ENCODE measurements at places on chromosomes 12 and 14.
A peak's percentile ranks its signal among the peaks of the same experiment; 100 is the strongest.

GRCh38 chr14:96136371-96137005, 68.2 kb upstream of the BDKRB2 start:
- no peak for DNase-seq

DNA sequence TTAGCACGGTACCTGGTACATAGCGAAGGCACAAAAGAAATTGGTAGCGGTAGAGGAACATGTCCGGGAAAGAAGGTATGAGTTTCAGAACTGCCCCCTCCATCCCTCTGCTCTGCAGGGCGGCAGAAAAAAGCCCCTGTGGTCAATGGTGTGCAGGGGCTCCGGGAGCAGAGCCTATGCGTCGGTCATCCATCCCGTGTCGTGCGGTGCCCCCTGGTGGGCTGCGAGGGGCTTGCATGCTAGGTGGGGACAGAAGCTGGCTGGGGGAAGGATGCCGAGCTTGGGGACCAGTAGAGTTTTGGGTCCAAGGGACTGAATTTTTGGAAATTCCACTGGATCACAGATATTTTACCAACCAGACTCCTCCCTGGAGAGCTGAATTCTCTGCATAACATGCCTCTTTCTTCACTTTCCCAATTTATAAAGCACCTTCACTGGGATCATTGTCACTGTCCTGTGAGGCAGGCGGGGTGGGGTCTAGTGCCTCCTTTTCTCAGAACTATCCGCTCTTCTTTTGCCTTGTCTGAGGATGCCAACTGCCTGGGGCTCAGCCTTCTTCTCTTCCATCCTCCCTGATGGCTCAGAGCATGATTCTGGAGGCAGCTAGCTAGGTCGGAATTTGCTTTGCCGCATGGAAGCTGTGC, 148.7 kb downstream of the SMOC1 start:
- peak; percentile 80 for DNase-seq

GRCh38 chr12:125512541-125513298, 447.5 kb downstream of the AACS start:
- no peak for DNase-seq

DNA sequence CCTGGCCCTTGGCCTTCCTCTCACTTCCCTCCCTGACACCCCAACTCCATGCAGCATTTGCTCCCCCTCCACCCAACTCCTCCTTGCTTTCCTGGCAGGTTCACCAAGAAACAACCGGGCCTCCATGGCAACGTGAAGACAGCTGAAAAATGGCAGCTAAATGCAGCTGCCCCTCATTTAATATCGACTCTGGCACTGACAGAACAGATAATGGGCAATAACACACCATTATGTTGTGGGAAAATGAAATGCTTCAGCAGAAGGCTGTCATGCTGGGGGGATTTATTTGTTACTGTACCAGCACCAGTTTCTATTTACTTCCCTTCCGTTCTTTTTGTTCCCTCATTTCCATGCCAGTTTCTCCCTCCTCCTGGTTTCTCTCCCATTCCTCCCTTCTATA, 440.8 kb downstream of the NRXN3 start:
- no peak for DNase-seq

GRCh38 chr14:68577802-68578541, 214.9 kb downstream of the ZFP36L1 start:
- DNase-seq = no peak

GRCh38 chr12:104297477-104298113, 5.9 kb upstream of the EID3 start:
- DNase-seq = no peak

DNA sequence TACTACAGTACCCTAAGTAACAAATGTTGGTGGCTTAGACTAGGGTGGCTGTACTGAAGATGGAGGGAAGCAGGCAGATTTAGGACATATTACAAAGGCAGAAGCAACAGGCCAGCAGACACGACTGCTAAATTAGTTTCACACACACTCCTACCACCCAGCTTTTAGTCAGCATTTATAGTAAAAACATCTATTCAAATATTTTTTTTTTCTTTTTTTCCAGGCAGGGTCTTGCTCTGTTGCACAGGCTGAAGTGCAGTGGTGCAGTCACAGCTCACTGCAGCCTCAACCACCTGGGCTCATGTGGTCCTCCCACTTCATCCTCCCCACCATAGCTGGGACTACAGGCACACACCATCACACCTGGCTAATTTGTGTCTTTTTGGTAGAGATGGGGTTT, 72.9 kb downstream of the CDK17 start:
- DNase-seq = no peak
